ENCODE measurements at places on chromosomes 5 and 9.
A peak's percentile ranks its signal among the peaks of the same experiment; 100 is the strongest.

- peak; percentile 4 for DNase-seq
These were observed 95.7 kb downstream of the INSL6 start for GRCh38 chr9:5089737-5090136.

DNA sequence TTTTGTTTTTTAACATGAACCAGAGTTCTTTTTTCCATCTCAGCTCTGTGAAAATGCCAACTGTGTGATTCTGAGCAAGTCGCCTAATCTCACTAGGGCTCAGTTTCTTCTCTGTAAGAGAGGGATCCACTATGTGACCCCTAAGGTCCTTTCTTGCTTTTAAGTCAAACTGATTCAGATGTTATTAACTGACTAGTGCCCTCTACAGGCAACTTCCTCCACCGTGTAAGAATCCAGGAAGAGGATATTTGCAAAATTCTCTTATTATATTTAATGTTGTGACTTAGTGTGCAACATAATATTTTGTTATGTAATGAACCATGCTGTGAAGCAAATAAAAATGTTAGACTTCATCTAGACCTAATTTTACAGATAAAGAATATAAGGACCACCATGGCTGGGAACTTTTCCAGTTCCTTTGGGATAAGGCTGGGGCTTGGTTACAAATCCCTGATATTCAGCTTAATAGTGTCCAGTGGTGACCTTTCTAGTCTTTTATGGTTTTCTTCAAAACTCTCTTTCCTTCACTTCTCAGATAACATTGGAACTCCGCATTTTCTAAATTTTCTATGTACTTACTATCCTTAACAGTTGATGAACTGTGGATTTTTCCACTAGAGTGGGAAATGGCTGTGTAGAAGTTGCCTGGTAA is 244.7 kb downstream of the PIK3R1 start:
- DNase-seq, result peak; percentile 83

DNA sequence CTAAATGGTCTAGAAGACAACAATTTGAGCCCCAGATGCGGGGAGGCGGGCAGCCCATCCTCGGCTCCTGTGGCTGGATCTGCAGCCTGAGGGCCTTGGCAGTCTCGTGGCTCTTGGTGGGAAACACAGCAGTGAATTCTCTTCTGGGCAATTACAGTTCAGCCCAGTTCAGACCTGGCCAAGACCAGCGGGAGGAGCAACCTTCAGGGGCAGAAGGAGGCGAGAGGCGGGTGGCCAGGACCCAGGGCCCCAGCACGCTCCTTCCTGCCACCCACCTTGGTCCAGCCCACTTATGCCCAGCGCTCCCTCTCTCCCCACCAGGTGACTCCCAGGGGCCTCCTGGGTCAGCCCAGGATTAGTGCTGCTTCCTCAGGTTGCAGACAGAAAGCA is 7.8 kb downstream of the MYMK start:
- DNase-seq, result no peak

DNA sequence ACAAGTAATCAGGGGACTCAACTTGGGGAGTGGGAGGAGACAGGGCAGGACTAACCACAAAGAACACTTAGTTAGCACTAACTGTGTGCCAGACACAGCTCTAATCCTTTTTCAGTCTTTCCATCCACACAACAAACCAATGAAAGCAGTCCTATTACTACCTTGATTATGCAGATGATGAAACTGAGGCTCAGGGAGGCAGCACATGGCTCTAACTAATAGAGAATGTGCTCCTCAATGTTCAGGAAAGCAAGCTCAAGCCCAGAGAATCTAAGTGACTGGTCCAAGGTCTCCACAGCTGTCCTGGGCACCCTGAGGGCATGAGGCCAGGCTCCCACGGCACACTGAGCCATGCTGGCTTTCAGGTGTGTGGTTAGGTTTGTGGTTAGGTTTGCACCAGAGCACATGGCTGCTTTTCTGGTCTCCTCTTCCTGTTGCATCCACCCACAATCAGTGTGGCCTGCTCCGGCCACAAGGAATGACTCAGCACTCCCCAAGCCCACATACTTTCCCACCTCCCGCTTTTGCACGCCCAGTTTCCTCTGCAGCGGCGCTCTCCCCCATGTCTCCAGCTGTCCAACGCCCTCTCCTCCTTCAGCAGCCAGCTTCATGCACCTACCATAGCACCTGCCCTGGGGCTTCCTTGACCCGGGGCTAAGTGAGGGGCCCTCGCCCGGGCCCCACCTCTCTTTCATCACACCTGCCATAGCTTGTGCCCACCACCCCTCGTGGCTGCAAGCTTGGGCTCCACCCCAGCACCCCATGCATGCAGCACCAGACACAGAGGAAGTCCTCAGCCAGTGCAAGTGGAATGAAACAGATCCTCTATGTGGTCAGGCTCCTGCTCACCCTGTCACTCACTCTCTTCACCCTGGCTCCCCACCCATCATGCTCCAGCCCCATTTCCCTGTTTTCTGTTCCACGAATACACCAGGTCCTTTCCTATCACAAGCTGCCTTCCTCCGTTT is 133.1 kb downstream of the GABBR2 start:
- peak; percentile 75 for DNase-seq

DNA sequence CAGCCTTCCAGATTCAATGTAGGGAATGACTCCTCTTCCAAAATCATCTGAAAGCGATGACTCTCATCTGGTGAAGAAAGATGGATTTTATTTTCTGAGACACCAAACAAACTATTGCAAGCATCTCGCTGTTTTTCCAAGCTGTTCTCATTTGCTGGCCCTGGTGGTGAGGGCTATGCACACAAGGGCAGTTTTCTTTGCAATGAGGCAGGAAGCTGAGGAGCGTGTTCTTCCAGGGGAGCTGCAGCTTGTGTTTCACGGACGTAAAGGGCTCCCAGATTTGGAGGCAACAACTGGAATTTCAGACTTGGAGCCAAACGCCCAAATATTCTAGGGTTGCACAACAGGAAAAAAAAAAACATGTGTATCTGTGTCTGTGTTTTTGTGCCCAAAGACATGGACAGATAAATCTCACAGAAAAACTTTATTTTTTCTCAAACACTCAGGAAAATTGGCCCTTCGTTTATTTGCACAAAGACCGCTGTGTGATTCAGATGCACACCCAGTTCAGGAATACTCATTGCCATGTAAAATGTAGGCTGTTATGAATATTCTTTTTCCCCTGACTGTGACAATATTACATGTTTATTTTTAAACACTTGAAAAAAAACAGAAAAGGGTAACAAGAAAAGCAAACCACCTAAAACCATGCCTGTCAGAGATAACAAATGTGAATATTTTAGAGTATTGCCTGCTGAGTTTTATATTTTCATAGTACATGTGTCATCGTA is 151.3 kb downstream of the GAS1 start:
- peak; percentile 84 for DNase-seq

GRCh38 chr5:370311-370958 is 48.9 kb downstream of the AHRR start:
- DNase-seq, result no peak

DNA sequence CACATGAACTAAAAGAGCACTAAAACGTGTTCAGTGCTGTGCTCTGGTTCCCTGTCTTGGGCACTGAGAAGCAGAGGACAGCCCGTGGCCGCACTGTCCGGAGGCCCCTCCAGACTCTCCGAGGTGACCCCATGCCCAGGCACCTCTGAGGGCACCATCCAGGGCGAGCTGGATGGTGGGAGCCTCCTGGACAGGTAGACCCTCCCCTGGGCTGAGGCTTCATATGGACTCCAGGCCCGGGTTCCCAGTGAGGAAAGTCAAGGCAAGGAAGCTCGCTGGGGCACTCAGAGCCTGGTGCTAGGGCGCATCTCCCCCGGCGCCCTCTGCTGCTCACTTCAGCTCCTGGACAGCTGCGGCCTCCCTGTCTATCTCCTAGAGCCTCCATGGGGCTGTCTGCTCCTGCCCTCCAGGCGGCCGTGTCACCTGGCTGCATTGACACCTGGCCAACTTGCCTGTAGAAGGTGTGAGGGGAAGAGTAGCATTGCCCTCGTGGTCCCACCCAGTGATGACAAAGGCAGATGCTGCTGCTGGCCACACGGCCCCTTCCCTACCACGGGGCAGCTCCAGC is 178.2 kb upstream of the IRX1 start:
- no peak for DNase-seq

- DNase-seq, result no peak
These were observed 32.5 kb upstream of the MYORG start for GRCh38 chr9:34409154-34409553.

- DNase-seq, result no peak
These were observed 7.3 kb upstream of the RXRA start for GRCh38 chr9:134318941-134319305.
